ENCODE measurements at places on chromosomes 11 and 22.

- DNase-seq: no peak
These were observed 390.5 kb downstream of the TBC1D22A start for GRCh38 chr22:47152938-47153337.

DNA sequence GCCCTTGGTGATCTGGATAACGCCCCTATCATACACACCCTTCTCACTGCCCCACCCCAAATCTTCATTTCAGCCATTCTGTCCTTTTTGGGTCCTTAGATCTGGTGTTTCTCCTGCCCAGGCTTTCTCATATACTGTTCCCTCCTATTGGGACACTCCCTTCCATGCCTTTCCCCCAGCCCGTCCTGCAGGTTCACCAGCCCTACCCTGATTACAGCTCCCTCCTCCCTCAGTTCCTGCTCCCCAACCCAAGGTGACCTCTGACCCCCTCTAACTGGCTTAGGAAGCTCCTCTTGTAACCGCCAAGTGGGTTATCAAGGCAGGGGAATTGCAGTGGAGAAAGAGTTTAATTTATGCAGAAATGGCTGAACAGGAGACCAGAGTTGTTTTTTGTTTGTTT, 13.0 kb downstream of the MTFP1 start:
- no peak for DNase-seq

DNA sequence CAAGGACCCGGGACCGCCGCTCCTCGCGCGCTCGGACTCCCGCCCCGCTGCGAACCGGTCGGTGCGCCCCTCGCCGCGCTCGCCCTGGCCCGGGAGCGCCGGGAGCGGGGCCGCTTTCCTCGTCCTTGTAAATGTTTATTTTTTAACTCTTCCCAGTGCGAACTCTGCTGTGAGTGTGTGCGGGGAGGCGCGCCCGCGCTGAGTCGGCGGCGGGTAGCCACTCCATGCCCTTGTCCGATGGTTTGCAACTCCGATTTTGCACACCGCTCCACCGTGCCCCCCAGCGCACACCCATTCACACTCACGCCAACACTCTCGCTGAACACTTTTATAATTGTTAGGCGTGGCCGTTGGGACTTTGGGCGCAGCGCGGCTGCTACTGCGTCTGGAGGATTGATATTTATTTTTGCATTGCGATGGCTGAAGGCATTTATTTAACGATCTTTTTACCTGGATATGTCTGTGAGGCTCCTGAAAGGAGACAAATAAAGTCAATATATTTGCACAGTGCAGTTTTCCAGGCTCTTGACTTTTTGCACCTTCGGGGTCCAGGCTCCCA, 1.0 kb downstream of the C11orf96 start:
- peak; percentile 34 for DNase-seq

DNA sequence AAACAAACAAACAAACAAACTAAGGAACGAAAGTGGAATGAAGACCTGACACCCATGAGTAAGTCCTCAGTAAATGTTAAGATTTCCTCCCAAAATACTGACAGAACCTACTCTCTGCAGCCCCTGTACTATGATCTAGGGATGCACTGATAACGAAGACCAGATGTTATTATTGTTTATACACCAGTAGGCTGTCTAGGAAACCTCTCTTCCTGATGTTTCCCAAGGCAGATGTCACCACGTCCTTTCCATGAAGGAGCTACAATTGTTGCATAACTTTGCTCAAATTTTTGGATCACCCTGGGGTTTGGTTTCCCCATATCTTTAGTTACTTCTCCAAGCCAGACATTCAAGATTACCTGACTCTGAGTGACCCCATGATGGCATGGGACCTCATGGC, 340.7 kb downstream of the MIAT start:
- DNase-seq: no peak

DNA sequence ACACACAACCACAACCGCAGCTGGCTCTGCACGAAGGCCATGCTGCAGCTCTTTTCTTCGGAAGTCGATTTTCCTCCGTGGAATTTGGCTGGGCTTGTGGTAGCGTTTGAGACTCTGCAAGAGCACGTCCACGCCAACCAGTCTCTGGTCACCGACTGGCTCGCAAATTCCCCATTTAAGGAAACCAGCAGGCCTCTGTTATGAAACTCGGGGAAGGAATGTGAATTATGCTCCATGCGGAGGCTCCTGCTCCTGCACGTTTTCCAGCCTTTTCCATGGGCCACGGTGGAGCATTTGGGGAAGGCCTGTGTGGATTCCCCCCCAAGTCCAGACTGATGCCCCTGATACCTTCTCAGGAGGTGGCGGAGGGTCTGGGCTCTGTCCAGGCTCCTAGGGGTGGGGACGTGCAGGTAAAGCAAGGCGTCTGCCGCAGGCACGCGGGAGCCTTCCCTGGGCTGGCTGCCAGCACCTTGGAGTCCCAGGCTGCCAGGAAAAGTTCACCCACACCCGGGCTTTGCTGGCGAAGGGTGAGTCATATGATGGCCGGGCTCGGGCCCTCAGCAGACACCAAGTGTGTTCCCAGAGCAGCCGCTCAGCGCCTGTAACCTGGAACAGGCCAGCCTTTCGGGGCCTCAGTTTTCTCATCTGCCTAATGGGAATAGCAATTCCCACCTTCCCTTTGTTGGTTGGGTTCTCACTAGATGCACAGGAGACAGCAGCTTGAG, 41.9 kb downstream of the LRP5 start:
- DNase-seq: no peak

- DNase-seq: no peak
These were observed 50.4 kb downstream of the GDPD4 start for GRCh38 chr11:77250881-77251640.

DNA sequence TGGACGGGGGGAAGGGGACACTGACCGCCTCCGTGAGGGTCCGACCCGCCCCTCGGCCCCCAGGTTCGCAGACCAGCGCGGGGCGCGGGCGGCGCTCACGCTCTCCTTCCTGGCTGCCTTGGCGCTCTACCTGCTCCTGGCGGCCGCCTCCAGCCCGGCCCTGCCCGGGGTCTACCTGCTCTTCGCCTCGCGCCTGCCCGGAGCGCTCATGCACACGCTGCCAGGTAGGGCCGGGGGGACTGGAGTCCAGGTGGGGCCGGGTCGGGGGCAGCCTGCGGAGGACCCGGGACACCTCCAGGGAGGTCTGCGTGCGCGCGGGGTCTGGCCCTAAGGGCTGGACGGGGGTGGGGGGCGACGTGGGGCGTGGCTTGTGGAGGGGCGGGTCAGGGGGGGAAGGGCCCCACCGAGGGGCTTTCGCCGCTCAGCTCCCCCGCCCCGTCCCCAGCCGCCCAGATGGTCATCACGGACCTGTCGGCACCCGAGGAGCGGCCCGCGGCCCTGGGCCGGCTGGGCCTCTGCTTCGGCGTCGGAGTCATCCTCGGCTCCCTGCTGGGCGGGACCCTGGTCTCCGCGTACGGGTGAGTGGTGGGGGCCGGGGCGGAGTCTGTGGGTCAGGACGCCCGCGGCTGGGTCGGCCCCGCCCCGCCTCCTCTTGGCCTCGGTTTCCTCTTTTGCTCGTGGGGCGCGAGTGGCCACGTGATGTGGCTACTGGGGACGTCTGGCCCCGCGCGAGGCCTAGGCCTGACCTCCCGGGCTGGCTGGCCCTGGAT, 19.9 kb downstream of the PHLDA2 start:
- DNase-seq: no peak

DNA sequence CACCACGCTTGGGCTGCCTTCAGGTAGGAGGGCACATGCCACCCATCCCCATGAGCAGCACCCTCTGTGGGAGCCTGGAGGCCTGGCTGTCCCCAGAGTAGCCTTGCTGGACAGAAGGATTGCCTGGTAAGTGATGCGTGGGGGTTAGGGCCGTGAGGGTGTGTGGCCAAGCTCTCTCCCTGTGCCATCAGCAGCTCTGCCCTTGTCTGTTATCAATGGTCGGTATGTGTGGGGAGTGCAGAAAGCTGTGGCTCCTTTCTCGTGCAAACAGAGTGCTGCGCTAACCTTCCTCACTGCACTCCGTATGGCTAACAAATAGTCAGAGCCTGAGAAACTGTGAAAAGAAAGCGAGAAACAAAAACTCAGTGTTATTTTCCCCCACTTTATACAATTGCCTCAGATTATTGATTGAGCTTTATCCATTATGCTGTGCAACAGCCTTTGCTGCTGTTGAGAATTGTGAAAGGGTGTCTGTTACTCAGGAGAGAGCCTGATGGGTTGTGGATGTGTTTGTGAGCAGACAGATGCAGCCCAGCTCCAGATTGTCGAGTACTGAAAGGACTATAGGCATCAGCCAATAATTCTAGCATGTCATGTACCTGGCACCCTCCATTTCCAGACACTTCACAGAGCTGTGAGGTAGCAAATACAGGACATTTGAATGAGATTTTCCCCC, 432.2 kb downstream of the NTM start:
- no peak for DNase-seq

- DNase-seq: no peak
These were observed 1.5 kb upstream of the SIPA1 start for GRCh38 chr11:65636108-65637031.

DNA sequence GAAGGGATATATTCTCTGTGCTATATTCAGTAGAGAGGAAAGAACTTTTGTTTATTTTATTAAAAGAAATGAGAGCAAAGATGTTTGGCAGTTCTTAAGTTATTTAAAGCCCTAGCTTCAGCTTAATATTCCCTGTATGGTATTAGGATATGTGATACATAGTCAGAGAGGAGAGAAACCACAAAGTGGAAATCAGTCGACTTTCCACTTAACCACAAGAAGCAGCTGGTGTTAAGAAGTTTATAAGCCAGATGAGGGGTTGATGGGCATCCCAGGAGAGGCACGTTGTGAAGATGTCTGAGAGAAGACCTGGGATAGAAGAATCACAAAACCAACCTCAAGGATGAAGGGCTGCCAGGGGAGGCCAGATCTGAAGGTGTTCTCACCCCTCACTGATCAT, 23.3 kb upstream of the PHF21B start:
- DNase-seq: no peak

- DNase-seq: no peak
These were observed 6.9 kb upstream of the WEE1 start for GRCh38 chr11:9566561-9567063.

- DNase-seq: no peak
These were observed 4.2 kb downstream of the OVOL1 start for GRCh38 chr11:65790902-65791650.

DNA sequence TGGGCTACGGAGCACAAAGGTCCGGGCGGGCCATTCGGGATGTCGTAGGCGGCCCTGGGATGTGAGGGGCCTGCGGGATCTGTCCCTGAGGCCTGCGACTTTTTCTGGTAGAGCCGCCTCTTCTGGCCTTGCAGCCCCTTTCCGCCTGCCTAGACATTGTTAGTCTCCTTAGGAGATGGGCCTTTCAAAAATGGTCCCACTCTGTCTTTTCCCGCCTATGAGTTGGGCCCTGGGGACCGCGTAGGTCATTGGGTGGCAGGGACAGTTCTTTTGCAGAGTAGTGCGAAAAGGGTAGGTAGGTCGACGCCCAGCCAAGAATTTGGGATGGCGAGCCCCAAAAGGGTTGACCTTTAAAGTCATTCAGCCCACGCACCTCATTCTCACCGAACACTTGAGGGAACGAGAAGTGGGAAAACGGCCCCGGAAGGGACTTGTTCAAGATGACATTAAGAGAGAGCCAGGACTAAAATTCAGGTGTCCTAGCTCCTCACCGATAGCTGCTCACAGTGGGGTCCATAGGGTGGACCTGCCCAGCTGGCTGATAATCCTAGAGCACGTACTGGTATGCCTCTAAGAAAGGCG, 785 bp downstream of the OTUB1 start:
- peak; percentile 20 for DNase-seq

- no peak for DNase-seq
These were observed 86.5 kb downstream of the PDE2A start for GRCh38 chr11:72587696-72588095.

GRCh38 chr22:36097880-36098279, 62.7 kb downstream of the APOL3 start:
- DNase-seq: no peak

DNA sequence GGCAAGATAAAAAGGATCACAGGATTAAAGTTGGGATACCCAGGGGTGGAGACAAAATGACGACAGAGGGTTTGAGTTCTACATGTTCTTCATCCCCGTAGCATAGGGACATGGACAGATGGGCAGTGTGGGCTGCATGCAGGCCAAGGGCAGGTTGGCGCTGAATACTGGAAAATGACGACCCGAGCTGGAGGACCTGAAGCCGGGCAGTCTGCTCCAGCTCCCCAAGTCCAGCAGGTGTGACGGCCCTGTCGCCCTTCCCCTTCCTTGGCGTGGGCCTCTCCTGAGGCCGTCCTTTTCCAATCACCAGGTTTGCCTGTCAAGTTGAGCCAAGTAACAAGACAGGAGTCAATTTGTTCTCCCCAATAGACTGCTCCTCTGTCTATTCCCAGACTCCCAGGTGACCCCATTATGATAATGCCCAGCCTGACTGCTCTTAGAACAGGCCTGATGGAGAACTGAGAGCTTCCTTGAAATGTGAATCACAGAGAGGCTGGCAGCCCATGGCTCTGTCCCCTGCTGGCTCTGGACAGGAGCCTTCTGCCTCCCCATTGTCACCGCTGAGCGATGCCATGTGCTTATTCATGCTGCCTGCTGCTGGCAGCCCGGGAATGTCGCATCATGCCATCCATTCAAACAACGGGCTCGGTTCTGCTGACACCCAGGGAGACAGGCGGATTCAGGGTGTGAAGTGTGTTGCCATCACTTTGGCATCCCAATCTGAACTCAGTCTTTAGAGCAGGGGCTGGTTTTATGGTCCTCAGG, 392.1 kb downstream of the NTM start:
- no peak for DNase-seq

DNA sequence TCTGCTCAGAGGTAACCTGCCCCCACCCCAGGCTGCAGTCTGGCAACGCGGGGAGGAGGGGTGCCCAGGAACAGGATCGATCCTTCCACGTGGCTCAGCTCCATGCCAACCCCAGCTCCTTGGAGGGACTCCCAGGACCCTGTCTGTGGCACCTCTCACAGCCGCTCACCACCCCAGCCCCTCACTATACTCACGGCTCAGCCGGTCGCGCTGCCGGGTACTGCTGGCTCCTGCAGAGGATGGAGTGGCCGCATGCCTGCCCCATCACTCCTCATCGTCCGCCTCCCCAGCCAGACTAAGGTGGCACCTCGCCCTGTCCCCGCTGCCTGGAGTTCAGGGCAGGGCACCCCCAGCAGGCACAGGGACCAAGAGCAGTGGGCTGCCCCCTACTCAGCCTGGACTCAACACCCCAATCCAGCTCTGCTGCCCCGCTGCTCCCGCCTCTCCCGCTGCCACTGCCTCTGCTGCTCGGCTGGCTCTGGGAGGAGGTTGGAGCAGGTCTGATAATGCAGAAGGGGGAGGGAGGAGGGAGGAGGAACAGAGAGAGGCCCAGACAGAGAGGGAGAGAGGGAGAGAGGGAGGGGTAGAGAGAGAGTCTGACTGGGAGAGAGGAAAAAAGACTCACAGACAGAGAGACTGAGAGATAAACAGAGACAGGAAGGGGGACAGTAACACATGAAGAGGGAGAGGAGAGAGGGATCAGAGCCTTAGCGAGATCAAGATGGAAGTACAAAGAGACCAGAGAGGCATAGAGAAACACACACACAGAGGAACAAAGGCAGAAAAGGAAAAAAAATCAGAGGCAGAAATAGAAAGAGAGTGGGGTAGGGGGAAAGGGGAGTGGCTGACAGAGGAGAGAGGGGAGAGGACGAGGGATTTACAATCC, at the start of gene PDE2A:
Gene PDE2A (minus strand): TSS at position 480 of the 886 bp plus-strand sequence. CDS start 215 bp downstream, at position 265.
- DNase-seq: no peak

Data from RPMI8226 (cell line).